ENCODE measurements at places on chromosomes 12 and 14. TPM values are rescaled to one million over a fixed set of nuclear protein-coding genes. Genes with fewer than 3 reads are reported as not detected.

Gene WNT5B
- total RNA-seq, result 1.6 TPM

Gene GUCY2C
- not detected for total RNA-seq

Gene DLK1
- 0.42 TPM for total RNA-seq

Gene KCNC2
- total RNA-seq, result not detected

Gene SIVA1
- 180 TPM for total RNA-seq

Gene MEG3
- 60.4 TPM for total RNA-seq

Gene ZNF605
- total RNA-seq, result 3.3 TPM

Gene ASB2
- 2.2 TPM for total RNA-seq

Data from A549 treated with RU486 at 1 μM for 4 hours (cell line).